ENCODE measurements at places on chromosomes 7 and 10.
A peak's percentile ranks its signal among the peaks of the same experiment; 100 is the strongest.

- DNase-seq, result no peak
Observed at GRCh38 chr7:50852901-50853300, 70.2 kb upstream of the GRB10 start.

DNA sequence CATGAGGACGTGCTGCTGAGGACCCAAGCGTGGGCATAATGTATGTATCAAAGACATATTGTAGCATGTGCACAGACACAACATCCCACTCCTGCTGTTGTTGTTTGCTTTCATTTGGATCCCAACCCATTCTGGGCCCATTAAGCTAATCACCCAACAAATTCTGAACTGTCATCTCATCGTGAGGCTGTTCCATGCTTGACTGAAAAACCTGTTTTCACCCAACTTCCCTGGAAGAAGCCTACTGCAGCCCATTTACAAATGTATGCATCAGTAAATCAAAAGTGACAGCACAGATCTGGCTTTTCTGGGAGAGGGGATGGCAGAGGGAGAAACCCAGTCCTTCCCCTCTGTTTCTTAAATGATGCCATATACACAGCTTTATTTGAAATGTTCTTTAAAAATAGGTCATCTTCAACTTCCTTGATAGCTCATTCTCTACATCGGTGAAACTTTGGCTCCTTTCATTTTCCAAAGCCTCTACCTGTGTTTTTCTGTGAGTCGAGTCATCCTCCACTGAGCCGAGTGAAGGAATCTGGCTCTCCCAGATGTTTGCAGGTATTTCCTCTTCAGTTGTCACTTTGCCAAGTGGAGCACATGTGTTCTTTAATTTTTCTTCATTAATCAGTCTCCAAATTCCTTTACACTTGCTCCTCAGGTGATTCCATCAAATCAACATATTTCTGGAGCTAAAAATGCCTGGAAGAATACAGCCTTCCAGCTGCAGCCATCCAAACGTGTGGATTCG, 151.8 kb downstream of the CHN2 start:
- DNase-seq, result no peak

GRCh38 chr10:49508654-49509053, 30.3 kb downstream of the ERCC6 start:
- no peak for DNase-seq

- DNase-seq, result no peak
Observed at GRCh38 chr10:123911866-123912265, 20.3 kb upstream of the CPXM2 start.

DNA sequence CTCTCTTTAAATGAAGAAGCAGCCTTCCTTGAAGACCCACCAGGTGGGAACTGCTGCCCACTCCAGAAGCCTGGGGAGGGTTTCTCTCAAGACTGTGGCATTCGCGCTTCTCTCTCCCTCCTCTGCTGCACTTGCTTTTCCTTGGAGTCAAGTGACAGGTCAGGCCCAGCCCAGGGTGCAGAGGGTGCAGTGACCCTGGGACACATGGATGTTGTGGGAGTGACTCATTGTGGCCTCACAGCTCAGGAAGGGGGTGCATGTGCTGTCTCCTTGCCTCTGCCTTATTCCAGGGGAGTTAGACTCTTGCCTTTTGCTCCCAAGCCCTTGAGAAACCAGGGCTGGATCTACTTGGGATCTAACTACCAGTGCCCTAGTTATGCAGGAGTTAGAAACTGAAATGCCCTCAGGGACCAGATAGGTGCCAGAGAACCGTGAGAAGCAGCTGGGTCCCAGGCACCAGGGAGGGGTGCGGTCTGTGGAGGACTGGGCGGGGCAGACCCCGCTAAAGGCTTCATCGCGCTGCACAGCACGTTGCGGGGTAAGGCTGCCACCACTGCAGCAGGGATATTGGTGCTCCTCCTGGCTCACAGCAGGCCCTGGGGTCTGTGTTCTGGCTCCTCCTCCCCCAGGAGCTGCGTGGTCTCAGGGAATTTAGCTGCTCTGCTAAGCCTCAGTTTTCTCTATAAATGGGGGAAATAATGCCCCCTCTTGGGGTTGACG, 11.4 kb downstream of the FAM241B start:
- no peak for DNase-seq

GRCh38 chr10:105545101-105545500, 904.0 kb downstream of the SORCS3 start:
- no peak for DNase-seq

DNA sequence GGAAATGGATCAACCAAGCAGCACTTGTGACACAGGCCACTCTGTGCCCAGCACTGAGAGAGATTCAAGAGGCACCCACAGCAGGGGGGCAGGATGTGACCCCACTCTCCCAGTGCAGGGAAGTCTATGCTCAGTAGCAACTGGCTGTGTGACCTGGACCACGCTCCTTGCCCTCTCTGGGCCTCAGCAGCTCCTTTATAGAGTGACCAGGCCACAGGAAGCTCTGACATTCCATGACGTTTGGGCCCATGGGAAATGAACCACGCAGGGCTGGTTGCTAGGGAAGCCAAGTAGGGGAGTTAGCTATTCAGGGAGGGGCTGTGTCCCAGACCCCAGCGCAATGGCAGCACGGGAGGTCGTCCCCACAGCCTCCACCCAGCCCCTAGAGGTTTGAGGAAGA, 232.6 kb downstream of the USP6NL start:
- DNase-seq, result no peak

DNA sequence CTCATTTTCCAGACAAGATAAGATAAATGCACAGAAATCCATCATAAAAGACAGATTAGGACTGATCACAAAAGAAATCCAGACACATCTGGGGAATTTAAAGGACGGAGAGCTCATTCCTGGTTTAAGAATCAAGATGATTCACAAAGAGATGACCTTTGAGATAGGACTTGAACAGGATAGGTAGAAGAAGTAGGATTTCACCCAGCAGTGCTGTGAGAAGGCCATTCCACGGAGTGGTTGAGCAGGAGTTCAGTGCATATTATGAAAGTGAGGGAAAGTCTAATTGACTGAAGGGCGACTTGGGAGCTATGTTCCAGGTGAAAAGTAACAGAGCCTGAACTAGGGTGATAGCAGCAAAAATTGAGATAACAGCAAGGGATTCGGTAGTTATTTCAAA, 73.7 kb downstream of the GAD2 start:
- no peak for DNase-seq

GRCh38 chr10:3624367-3624766, 160.6 kb downstream of the KLF6 start:
- DNase-seq, result no peak

GRCh38 chr10:61878740-61879068, 22.8 kb upstream of the ARID5B start:
- no peak for DNase-seq

DNA sequence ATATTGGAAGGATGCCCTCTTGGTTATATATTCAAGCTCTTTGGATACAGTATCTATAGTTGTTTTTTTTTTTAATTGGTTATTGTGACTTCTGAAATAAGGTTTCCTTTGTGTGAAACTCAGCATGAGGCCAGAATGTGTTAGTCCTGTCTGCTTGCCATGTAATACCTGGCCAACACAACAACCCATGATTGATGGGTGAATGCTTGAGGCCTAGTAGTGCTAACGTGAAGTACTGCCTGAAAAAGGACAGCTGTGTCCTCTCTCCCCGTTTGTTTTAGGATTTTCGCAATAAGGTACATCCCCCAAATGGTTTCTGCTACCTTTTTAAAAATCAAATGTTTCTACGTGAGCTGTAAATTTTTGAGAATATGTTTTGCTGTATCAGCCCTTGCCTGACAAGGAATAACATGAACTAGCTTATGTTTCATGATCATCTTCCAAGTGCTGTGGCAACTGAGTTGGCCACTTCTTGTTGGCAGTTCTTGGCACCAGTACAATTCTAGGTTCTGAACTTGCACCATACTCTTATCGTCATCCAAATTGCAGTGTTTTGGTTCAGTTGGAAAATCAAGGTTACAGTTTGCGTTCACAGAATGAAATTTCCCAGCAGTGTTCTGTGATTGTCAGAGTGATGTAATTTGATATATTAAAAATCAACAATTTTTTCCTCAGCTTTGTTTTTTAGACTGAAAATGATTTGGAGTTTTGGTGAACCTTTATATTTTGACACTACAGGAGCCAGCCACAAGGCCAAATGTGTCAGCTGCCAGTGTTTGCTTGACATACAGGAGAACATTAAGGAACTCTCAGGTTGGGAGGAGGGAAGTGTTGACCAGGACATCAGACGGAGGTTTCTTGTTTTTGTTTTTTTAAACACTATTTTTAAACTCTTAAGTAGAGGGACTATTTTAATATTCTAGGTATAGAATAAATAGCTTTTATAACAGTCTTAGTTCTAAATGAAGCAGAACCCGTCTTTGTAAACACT, 13.5 kb upstream of the ASCC1 start:
- DNase-seq, result no peak

DNA sequence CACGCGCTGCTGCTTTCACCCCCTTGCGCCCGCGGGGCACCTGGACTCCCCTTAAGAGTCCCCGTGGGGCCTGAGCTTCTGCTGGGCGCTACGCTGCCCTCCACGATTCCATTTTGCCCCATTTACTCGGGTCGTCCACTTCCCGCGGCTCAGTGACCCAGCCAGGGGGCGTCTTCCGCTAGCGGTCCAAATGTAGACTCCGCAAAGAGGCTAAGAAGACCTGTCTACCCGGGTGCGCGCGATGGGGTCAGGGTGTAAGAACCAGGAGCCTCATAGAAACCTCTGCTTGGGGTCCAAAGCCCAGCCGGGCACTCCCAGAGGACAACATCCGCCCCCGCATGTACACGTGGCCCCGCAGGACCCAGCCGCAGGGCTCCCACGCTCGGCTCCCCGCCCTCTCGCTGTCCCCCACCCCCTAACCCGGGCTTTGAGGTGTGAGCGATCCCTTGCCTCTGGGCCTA, 5.2 kb upstream of the HMX2 start:
- peak; percentile 46 for DNase-seq

- no peak for DNase-seq
Observed at GRCh38 chr7:121049028-121049791, 60.7 kb downstream of the CPED1 start.

DNA sequence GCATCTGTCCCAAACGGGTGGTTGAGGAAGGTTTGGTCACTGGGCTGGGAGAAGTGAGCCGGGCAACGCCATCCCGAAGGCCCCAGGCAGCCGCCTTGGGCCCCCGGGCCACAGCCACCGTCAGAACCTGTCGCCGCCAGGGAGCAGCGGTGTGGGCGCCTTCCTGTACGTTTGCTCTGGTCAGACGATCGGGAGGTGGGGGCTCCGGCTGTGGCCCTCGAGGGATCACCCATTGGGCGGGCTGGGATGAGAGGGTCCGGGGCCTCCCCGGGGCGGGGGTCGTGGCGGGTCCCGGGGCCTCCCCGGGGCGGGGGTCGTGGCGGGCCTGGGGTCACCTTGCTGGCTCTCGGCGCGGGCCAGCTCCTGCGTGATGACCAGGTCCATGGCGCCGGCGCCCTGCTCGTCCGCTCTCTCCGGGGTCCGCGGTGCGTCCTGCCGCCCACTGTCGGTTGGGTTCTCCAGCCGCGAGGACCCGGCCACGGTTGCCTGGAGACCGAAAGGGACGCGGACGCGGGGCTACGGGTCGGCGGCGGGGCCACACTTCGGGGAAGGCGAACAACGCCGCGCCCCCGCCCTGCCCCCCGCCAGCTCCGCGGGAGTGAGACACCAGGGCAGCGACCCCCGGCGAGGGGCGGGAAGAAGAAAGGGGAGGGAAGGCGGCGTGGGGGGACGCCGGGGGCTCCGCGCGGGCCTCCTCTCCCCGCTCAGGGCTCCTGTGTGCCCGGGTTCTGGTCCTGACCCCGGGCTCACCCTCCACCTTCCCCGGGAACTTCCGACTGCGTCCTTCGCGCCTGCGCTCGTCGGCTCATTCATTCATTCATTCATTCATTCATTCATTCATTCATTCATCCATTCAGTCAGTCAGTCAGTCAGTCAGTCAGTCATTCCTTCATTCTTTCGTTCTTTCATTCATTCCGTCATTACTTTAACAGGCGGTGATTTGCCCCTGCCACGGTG, at the start of gene CFAP46:
Gene CFAP46, minus strand, starts transcription at position 470 of the 957 bp plus-strand sequence. Its CDS starts 86 bp downstream, at position 384.
- peak; percentile 82 for DNase-seq

GRCh38 chr10:116186273-116186672, 86.7 kb downstream of the GFRA1 start:
- no peak for DNase-seq

DNA sequence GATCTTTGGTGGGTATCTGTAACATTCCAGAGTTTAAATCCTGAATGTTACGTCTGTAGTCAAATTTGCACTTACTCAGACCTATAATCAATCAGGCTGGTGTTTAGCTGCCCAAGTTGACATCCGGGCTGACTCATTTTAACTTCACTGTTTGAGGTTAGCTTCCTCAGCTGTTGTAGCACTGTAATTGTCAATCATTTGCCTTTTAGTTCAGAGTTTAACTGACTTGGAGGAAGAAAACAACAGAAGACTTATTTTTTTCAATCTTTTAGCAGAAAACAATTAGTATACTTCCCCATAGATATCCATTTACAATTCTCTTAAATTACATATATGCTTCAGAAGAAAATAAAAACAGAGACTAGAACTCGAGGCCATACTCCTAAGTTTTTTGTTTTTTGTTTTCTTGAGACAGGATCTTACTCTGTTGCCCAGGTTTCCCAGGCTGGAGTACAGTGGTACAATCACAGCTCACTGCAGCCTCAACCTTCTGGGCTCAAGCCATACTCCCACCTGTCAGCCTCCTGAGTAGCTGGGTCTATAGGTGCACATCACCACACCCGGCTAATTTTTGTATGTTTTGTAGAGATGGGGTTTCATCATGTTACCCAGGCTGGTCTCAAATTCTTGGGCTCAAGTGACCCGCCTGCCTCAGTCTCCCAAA, 38.5 kb upstream of the LRRC17 start:
- DNase-seq, result peak; percentile 49

- no peak for DNase-seq
Observed at GRCh38 chr7:103316380-103316941, 19.2 kb downstream of the PMPCB start.

GRCh38 chr7:152709287-152710152, 33.6 kb upstream of the XRCC2 start:
- no peak for DNase-seq

GRCh38 chr10:25398680-25399079, 223.9 kb downstream of the GPR158 start:
- no peak for DNase-seq

DNA sequence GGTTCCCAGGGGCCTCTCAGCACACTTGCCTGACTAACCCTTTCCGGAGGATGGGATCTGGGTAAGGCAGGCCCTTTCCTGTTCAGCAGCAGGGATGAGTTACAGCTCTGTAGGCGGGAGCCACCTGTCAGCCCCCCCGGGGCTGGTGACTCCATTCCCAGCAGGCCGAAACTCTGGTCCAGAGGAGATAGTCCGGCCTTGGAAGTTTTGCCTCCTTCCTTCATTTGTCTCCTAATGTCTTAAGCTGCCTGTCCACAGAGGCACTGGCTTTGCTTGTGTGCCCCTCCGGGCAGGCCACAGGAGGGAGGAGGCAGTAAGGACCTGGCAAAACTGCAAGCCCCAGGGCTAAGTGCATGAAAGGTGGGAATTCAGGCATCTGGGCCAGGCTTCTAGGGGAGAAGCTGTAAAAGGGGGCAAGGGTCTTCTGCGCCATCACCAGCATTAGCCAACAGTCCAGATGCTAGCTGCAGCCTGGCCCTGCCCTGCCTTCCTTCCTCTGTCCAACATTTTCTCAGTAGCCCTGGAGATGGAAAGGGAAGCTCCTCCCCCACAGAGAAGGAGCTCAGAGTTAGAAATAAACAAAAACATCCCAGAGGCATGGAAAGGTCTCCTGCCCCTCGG, 1.2 kb downstream of the ADIRF start:
- peak; percentile 21 for DNase-seq

GRCh38 chr7:43078794-43079193, 33.7 kb upstream of the HECW1 start:
- no peak for DNase-seq

GRCh38 chr10:122510326-122510725, 49.0 kb downstream of the HTRA1 start:
- DNase-seq, result no peak

Measured in GM20000 (cell line).